ENCODE measurements at places on chromosomes 16 and 17. TPM values are rescaled to one million over a fixed set of nuclear protein-coding genes. Genes with fewer than 3 reads are reported as not detected.

- no peaks in the 10 kb centered on the region for H3K27me3 ChIP-seq
- peaks cover 12% of the 10 kb centered on the region for H3K36me3 ChIP-seq
- no peak for DNase-seq
- H3K27ac ChIP-seq, result peak overlapping the region; percentile 99
These were observed 1.6 kb downstream of the LASP1 start for GRCh38 chr17:38871247-38872015.

The ANKS4B gene
- 0.02 TPM for polyA plus RNA-seq

The CCL7 gene
- polyA plus RNA-seq, result 5.4 TPM

DNA sequence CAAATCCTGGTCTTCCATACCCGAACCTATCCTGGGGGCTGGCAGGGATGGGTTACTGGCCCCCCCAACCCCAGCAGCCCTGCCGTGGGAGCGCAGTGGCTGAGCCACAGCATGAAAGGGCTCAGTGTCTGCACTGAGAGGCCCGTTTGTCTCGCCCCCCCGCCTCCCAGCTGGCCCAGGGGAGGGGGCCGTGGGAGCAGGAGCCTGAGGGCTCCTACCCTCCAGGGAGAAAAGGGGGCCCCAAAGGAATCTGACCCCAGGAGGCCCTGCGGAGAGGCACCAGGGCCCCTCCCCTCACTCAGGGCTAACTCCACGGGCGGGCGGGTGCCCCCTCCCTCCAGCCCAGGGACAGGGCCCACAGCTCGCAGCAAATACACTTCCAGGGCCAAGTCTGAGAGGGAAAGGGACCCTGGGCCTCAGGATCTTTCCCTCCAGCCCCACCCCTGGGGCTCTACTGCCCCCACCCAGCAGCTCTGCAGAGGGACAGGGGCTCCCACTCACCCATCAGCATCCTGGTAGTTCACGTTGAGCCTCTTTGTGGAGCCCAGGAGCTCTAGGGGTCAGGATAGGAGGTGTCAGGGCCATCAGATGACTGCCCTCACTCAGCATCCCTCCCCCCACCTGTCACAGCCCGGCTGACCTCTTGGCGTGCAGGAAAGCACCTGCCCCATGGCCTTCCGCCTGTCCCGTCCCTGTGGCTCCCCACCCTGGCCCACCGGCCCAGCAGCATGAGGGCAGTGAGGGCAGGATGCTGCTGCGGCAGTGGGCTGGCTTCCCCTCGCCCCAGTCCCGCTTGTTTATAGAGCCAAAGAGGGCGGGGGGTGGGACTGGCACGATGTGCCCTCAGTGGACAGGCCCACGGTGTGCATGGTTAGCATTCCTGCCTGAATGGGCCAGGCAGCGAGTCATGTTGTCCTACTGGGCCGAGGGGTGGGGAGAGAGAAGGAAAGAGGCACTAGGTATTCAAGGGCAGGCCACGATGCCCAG is 7.3 kb downstream of the CASKIN2 start:
- no peaks in the 10 kb centered on the region for H3K4me1 ChIP-seq
- no peak for DNase-seq
- H3K27ac ChIP-seq, result no peak overlapping the region
- peaks cover 2% of the 10 kb centered on the region for H3K36me3 ChIP-seq

The TSPAN10 gene
- polyA plus RNA-seq, result 1.8 TPM

All from thymus (tissue), 14 donors.